ENCODE measurements at places on chromosomes 2 and 18. TPM values are rescaled to one million over a fixed set of nuclear protein-coding genes. Genes with fewer than 3 reads are reported as not detected.

- no peak overlapping the region for H3K4me3 ChIP-seq
- H3K4me1 ChIP-seq: peaks cover 15% of the 10 kb centered on the region
Measured at GRCh38 chr2:27596627-27597026, 13.8 kb downstream of the ZNF512 start.

Gene MC5R
- not detected for total RNA-seq

- H3K27ac ChIP-seq: no peak overlapping the region
- peaks cover 4% of the 10 kb centered on the region for H3K36me3 ChIP-seq
- H3K4me1 ChIP-seq: peaks cover 17% of the 10 kb centered on the region
- H3K27me3 ChIP-seq: no peaks in the 10 kb centered on the region
- no peak for DNase-seq
- H3K4me3 ChIP-seq: no peak overlapping the region
Measured at GRCh38 chr2:121627525-121628050, 21.7 kb downstream of the CLASP1 start.

- no peak overlapping the region for H3K27ac ChIP-seq
- H3K4me3 ChIP-seq: no peak overlapping the region
- H3K27me3 ChIP-seq: no peaks in the 10 kb centered on the region
Measured at GRCh38 chr2:85851253-85852151, 37.3 kb downstream of the ST3GAL5 start.

GRCh38 chr2:16744521-16744920 lies 78.9 kb upstream of the CYRIA start:
- H3K27ac ChIP-seq: no peak overlapping the region
- DNase-seq: no peak
- no peak overlapping the region for H3K4me3 ChIP-seq
- no peaks in the 10 kb centered on the region for H3K36me3 ChIP-seq
- peaks cover 25% of the 10 kb centered on the region for H3K27me3 ChIP-seq

- no peak overlapping the region for H3K4me3 ChIP-seq
- DNase-seq: no peak
- H3K4me1 ChIP-seq: peaks cover 13% of the 10 kb centered on the region
- H3K27ac ChIP-seq: no peak overlapping the region
Measured at GRCh38 chr2:9918275-9918674, 33.2 kb upstream of the GRHL1 start.

DNA sequence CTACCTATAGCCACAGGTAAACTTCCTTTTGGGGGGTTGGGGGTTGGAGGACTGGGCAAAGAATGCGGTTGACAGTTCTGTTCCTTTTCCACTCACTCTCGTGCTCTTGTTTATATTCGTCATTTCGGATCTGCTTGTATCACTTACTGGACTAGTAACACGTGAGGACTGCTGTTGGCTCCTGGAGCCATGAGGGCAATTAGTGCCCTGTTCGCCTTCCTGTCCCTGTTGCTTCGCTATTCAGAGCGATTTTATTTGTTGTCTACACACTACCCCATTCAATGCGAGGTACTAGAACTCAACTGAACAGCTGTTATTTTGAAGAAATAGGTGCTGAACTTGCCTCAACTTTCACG lies 1.1 kb downstream of the KCNJ3 start:
- H3K36me3 ChIP-seq: no peaks in the 10 kb centered on the region
- H3K4me3 ChIP-seq: no peak overlapping the region
- H3K4me1 ChIP-seq: peaks cover 14% of the 10 kb centered on the region

DNA sequence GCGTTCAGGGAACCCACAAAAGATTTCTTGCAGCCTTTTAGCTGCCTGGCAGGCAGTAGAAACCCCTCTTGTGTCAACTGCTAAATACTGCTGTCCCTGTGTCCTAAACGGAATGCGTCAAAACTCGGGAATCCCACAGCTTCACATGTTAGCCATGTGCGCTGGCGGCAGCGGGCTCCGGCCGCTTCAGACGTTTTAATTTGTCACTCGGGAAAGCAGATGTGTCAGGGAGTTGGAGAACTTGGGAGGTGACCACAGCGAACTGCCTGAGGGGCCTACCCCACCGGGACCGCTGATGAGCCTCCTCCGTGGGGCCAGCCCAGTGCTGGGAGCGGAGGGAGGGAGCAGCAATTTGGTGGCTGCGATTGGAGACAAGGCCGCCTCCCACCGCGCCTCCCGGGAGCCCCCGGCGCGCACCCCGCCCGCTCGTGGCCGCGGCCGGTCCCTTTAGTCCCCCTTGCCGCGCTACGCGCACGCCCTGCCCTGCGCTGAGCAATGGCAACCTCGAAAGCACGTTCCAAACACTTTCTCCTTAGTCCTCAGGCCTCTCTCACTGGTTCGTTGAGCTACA lies 146.1 kb upstream of the SATB2 start:
- H3K27ac ChIP-seq: no peak overlapping the region
- peaks cover 1% of the 10 kb centered on the region for H3K27me3 ChIP-seq
- no peaks in the 10 kb centered on the region for H3K36me3 ChIP-seq
- H3K4me3 ChIP-seq: no peak overlapping the region

DNA sequence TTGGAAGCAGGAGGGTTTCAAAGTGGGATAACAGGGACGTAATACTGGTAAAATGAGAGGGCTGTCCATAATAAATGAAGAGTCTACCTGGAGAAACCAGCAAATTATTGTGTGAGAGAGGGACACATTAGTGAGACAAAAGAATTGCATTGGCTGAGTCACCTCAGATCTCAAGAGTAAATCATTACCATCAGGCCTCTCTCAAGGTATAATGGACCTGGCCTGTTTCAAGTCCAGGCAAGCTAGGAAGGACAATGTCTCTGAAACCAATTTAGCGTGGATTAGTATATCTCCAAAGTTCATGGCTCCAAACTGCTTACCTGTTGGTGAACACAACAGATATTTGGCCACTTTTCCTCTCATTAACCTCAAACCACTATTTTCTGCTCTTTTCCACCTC lies 471.4 kb downstream of the CMPK2 start:
- no peak overlapping the region for H3K27ac ChIP-seq
- no peaks in the 10 kb centered on the region for H3K36me3 ChIP-seq
- DNase-seq: no peak
- H3K27me3 ChIP-seq: no peaks in the 10 kb centered on the region

Data from chondrocyte (in vitro differentiated cells).